ENCODE measurements at places on chromosomes 3 and 15.

DNA sequence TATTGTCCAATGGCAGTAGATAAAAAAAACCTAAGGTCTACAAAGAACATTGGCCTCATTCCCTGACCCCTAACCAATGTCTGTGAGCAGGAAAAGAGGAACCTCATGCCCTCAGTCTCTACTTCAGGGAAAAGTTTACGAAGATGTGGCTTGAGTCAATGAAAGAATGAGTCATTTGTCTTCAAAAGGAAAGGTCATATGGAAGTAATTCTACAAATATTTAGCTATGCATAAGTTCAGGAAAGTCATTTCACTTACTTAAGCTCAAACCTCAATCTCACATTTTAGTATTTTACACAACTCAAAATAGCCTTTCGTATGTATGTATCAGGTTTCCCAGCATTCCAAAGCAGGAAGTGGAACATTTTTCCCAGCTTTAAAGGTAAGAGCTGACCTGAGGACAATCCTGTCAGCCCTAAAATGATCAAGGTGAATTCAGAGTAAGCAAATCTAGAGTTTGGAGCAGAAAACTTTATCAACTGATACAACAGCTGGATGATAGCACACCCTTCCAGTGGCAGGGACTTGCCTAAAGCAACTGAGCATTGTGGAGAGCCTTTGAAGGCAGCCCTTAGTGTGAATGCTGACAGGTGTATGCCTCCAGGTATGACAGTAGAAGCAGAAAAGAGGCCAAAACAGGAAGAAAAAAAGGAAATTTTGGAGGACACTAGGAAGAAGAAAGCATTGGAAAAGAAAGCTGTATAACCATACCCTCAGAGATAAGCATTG, 53.9 kb upstream of the ACKR4 start:
- no peak for DNase-seq

GRCh38 chr15:88125576-88125975, 131.0 kb downstream of the NTRK3 start:
- no peak for DNase-seq

GRCh38 chr15:88904624-88905327, 8.4 kb downstream of the MFGE8 start:
- DNase-seq: peak; percentile 86

- no peak for DNase-seq
Observed at GRCh38 chr3:155101398-155101797, 21.3 kb downstream of the MME start.

- DNase-seq: no peak
Observed at GRCh38 chr15:57054204-57054750, 135.8 kb downstream of the TCF12 start.

GRCh38 chr3:1318296-1319005, 225.6 kb downstream of the CNTN6 start:
- DNase-seq: no peak

- no peak for DNase-seq
Observed at GRCh38 chr3:37170060-37170459, 4.3 kb downstream of the LRRFIP2 start.

- no peak for DNase-seq
Observed at GRCh38 chr15:48091522-48091921, 29.3 kb upstream of the SLC24A5 start.

DNA sequence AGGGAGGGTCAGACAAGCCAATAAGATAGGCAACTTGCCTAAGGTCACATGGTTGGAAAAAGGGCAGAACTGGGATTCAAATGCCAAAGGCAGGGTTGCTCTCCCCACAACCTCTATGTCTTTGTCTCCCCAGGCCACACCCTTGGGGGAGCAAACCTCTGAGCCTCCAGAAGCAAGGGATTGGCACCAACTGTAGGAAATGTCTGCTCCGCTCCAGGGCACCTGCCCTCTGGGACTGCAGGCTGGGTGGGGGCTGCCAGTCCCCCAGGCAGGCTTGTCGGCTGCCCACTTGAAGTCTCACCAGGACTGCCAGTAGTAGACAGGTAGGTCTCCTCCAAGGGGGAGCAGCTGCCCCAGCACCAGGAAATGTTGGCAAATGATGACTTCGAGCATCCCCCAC, 2.0 kb downstream of the FAM3D start:
- no peak for DNase-seq

GRCh38 chr15:78242128-78242527, 7.8 kb upstream of the ACSBG1 start:
- no peak for DNase-seq

GRCh38 chr15:57388464-57388863, 12.2 kb downstream of the CGNL1 start:
- DNase-seq: no peak

- no peak for DNase-seq
Observed at GRCh38 chr3:18372786-18373405, 52.2 kb downstream of the SATB1 start.

- no peak for DNase-seq
Observed at GRCh38 chr3:53646723-53647122, 152.3 kb downstream of the CACNA1D start.

- DNase-seq: no peak
Observed at GRCh38 chr3:123424321-123424998, 24.4 kb downstream of the ADCY5 start.

DNA sequence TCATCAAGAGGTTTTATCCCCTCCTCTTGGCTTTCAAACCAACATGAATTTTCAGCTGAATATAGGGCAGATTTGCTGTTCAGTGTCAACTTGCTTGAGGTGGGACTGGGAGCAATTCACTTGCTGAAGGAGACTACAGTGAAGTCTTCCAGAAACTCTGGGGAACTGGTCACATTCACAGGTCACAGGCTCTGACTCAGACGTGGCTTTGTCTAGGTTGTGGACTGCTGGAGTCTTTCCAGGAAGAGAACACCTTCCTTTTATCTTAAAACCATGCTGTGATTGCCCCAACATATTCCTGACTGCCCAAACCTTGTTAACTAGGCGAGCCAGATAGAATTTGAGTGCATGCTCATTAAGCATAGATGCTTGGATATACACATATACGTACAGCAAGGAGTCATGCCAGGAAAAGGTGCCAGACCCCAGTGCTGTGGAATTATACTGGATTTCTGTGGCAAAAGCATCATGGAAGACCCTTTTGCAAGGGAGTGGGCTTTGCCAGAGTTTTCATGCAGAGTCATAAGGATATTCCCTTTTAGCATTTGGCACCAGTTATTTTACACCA, 399.1 kb upstream of the TBL1XR1 start:
- no peak for DNase-seq

GRCh38 chr15:77985031-77985930, 92.2 kb downstream of the TBC1D2B start:
- no peak for DNase-seq

DNA sequence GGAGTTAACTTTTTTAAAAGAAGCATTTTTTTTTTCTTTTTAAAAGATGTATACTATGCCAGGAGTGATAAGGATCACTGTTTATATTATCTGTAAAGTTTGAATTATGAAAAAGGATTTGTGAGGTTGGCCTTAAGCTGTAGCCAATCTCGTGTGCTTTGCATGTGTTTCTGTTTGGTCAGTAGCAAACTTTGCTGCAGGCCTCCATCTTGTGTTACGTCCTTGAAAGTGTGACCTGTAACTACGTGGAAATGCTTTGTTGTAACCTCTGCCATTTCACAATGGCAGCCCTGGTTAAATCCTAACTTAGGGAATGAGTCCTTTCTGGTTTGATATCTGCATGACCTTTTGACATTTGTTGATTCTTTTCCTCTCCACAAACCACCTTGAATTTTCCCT, 1345.6 kb downstream of the NSUN3 start:
- DNase-seq: no peak

- no peak for DNase-seq
Observed at GRCh38 chr3:44842376-44842775, 19.3 kb upstream of the TMEM42 start.

GRCh38 chr15:61295239-61295638, 66.1 kb upstream of the RORA start:
- DNase-seq: no peak

GRCh38 chr3:167094632-167095031, 285.5 kb downstream of the ZBBX start:
- no peak for DNase-seq

- no peak for DNase-seq
Observed at GRCh38 chr15:40908095-40908494, 13.8 kb downstream of the VPS18 start.

DNA sequence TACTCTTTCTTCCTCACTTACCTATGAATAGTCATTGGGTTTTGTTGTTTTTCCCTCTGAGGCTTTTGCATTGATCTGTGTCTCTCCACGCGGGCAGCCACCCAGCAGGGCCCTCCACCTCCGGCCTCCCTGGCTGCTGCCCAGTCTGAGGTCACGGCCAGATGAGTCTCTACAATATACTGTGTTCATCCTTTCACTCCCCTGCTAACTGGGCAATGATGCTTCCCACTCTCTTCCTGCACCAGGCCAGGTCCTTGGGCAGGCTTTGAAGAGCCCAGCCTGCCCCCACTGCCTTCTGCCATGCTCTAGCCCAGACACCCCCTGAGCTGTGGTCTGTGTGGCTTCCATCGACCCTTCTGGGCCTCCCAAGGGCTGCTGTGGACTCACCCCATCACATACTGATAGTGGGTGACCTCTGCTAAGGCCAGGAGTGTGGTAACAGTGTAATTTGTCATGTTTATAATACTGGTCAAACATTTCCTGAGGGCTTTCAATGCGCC, 18.0 kb downstream of the PDIA5 start:
- DNase-seq: no peak

- no peak for DNase-seq
Observed at GRCh38 chr3:128054367-128054766, 2.1 kb downstream of the SEC61A1 start.

- DNase-seq: no peak
Observed at GRCh38 chr3:164174059-164174458, 904.2 kb downstream of the SI start.

DNA sequence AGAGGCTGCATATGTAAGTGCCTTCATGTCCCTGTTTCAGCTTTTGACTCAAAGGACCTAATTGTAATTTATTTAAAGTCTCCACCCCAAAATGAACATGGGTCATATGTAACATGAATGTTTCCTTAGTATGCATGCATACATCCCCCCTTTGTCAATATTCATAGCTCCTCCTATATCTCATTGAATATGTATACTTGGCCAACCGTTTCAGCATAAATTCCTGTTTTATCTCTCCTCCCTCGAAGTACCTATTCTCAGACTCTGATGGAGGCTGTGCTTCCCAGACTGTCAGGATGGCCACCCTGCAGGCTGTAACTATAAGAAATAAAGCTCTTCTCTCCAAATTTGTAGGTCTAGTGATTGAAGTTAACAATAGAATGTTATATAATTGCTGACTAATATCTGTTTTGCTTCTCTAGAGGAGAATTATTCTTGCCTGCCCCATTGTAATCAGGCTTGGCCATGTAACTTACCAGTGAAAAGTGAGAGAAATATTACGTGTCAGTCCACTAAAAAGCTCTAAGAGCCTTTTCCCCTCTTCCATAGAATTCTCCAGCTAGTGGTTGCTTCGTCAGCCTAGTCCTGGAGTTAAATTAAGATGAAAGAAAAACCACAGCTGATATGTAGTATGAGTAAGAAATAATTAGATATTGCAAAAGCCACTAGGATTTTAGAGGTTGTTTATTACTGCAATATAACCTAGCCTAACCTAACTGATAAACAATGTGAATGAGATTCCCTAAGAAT, 245.1 kb downstream of the ZNF385D start:
- no peak for DNase-seq

DNA sequence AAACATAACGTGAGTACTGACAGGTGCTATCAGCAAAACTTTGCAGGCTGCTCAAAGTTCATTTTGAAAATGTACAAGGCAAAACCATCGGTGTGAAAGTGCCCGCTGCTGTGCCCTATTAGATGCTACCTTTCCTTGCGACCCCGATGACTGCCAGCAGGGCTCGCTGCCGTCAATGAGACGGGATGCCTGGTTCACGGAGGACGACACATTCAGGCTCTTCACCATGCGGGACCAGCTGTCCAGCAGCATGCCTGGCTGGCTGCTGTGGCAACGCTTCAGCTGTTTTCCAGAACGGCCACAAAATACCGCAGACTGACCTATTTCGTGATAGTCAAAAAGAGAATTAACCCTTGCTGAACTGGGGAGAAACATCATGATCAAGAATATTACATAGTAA, 92.7 kb upstream of the OCA2 start:
- no peak for DNase-seq

DNA sequence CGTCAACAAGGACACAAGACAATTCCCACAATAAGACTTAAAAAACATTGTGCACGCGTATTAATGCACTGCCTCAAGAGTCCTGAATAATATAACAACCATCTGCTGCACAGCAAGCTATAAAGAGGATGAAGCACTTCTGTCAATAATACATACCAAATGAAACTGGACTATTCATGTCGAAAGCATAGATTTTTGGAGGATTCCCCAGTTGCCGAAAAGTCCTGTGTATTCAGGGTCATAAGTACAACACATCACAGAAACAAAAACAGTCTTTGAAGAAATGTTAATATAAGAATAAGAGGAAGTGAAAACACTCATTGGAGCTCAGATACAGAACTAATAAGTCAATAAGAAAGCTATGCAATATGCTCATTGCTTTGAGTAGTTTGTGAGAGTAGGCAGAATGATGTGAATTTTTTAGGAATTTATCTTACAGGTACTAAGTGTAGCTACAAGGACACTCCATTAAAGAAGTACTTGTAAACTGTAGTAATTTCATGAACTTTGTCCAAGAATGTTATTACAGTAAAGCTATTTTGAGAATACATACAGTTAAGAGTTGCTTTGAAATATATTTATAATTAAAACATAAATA, 31.6 kb downstream of the CBLB start:
- no peak for DNase-seq

- peak; percentile 70 for DNase-seq
Observed at GRCh38 chr15:31169558-31169957, 68.0 kb upstream of the TRPM1 start.

DNA sequence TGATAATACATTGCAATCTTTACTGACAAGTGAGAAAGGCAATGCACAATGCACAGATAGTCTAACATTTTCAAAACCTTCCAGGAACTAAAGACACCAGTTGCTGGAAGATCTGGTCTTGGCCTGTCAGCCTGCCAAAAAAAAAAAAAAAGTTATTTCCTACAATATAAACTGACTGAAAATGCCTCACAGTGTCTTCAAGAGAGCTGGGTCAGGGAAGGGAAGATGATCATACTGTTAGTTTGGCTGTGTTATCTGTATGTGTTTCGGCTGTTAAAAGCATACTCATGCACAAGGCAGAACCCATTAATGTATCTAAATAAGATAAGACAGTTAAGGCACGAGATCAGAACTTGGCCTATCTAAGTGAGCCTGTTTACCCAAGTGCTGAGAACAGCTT, 673.4 kb downstream of the MECOM start:
- no peak for DNase-seq

DNA sequence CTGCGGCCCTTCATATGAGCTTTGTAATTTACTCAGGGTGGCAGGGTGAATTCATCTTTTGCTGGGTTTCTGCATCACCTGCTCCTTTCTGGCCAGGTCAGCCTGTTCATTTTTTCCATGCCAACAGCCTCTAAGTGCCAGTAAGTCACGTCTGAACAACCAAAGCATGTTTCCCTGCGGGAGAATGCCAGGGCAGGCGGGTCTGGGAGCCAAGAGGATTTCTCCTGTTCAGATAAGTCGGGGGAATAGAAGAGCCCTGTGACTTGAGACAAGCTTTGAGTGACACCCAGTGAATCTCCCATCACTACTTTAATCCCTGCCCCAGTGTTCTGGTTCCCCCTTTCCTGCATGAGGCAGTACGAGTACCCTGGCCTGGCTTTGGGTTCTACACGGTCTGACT, 153.1 kb downstream of the PGPEP1L start:
- no peak for DNase-seq
